ENCODE measurements at places on chromosomes 3 and 15.

DNA sequence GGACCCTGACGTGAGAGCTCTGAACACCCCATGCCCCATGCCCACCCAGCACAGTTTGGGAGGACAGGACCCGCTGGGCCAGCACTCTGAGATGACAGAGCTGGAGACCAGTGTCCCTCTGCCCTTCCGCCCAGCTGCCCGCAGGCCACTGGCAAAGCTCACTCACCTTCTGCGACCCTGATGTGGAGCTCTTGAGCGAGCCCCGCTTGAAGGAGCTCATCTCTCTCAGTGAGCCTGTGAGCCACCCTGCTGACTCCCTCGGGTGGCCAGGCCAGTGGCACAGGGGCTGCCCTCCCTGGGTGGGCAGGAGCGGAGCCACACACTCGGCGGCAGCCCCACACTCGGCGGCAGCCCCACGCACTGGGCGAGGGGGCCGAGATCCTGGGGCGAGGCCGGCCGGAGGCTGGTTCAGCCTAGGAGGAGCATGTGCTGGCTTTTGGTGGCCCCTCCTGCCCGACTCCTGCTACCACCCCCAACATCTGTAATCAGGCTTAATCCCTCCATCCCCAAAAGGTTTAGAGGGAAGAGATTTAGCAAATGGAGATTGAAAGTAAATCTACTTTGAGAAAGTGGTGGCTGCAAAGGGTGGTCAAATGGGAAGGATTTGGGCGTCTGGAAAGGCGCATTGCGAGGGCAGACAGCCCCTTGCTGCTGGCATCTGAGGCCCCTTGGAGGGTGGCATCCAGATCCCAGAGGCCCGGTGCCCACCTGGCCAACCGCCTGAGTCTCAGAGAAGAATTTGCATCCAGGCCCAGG, 59.4 kb upstream of the TRPM1 start:
- no peak for DNase-seq

DNA sequence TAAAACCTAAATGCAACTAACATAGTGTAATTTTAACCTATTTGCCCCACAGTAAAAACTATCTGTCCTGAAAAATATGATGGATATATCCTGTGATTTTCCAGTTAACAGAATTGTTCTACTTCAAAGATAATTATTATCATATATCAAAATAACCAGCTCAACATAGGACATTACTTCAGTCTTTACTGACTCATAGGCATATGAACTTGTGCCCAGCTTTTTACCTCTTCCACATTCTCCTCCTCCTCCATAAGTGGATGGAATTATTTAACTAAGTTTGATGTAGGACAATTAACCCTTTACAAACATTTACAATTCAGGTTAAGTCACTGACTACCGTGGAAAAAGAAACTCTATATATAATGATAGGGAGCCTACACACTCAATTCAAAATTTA, 22.9 kb upstream of the USF3 start:
- DNase-seq: no peak

GRCh38 chr3:173785004-173785403, 387.5 kb downstream of the NLGN1 start:
- DNase-seq: no peak

GRCh38 chr3:10090179-10090578, 17.9 kb downstream of the FANCD2OS start:
- DNase-seq: no peak

GRCh38 chr3:4580346-4581123, 87.4 kb downstream of the ITPR1 start:
- no peak for DNase-seq

GRCh38 chr15:37586011-37586583, 348.3 kb upstream of the TMCO5A start:
- no peak for DNase-seq

DNA sequence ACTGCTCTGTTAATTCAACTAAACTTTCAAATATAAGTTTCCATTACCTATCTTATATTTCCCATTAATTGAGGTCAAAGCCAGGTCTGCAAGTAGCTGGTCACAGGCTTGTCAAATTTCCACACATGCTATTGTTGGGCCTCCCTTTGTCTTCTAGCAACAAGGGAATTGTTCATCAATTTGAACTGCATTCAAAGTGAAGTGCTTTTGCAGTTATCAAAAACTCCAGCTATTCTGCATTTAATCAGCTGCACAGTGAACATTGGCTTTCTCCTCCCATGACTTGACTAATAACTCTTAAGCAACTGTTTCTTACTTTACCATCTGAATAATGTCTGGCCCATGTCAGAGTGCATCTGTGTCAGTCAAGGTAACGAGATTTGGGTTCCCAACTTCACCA, 198.4 kb downstream of the KCNH8 start:
- no peak for DNase-seq

DNA sequence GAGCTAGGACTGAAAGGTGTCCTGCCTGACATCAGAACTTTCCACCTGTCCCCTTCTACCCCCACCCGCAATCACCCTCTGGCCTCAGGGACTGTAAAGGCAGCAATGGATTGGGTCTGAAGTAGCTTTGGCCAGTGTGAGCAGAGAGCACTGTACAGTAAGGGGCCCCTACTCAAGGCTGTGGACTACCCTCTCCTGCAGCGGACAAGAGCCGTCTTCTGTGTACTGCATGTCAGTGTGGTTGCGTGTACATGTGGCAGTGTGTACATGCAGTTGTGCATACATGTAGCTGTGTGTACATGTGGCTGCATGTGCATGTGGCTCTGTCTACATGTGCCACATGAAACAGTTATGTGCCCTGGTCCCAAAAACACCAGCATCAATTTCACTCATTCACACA, 205.9 kb upstream of the LINGO1 start:
- DNase-seq: no peak

DNA sequence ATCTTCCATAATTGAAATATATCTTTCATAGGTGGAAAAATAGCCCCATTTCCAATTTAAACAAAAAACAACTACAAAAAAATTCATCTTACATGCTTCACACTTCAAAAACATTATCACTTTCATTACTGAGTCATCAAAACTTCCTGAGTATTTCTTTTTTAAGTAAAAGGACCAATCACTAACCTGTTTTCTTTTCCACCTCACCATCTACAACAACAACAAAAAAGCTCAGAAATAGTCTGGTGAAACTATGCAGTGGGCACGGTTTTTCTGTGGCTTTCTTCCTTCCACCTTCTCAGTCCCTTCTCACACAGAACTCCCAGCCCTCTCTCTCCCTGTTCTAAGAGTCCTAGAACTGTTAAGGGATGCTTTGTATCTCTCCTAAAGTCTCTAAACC, 20.3 kb upstream of the TNIK start:
- DNase-seq: no peak

- no peak for DNase-seq
Observed at GRCh38 chr3:76643623-76644304, 396.1 kb upstream of the ROBO2 start.

DNA sequence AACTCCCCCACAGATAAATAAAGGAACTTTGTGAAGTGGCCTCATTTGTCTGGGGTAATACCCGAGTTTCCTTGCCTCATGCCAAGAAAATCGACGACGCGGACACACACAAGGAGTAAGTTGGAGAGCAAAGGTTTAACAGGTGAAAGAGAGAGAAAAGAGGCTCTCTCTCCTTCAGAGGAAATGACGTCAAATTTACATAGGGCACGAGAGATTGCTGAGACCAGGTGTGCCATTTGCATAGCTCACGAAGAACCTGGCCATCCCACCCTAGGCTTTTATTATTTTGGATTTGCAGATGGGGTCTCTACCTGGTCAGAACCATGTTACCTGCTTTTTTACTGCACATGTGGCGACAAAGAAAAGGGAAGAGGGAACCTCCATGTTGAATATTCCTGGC, 49.3 kb upstream of the IGF2BP2 start:
- DNase-seq: no peak

DNA sequence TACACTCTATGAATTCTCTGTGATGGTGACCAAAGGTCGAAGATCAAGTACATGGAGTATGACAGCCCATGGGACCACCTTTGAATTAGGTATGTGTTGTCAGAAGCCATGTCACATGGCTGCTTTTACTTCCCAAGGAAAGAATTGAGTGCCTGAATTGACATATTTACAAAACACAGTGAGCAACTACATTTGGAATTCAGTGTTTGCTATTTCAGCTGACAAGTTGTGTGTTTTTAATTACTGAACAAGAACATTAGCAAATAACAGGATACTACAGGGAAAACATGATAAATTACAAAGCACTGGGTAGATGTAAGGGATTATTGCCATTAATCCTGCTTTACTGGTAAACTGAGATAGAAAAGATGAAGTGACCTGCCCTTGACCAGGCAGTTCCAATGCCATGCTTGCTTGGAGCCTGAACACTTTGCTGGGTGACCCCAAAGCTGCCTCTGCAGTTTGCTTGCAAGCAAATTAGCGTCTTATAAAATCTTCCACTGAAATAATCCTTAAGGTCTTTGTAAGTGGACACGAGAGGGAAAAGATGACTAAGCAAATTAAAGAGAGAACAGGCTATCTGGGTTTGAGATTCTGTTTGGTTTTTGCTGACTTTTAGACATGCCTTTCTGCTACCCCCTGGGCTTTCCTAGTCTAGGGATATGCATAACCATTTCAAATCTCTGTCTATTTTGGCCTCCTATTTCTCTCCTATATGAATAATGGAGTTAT, 98.2 kb downstream of the HCN4 start:
- no peak for DNase-seq

GRCh38 chr15:49715211-49715610, 94.4 kb downstream of the DTWD1 start:
- no peak for DNase-seq

DNA sequence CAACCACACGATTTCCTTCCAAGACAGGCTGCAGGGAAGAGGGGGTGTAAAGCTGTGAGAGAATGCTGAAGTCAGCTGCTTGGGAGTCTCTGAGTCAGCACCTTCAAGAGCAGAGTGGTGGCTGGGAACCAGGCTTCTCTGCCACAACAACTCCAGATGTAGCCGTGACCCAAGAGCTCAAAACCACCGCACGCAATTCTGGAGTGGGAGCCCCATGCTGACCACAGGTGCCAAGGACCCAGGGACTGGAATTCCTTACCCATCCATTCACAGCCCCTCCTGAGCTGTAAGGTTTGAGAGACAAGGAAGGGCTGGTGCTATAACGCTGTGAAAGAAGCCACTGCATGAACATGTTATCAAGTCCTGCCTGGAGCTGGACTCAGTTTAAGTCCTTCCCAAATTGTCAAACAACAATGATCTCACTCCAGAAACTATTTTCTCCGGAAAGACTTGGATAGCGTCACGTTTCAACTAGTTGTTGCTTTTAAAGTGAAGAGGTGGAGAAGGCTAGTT, 61.4 kb downstream of the UMPS start:
- no peak for DNase-seq

- no peak for DNase-seq
Observed at GRCh38 chr3:107221856-107222255, 155.4 kb upstream of the CCDC54 start.

GRCh38 chr3:174857301-174857700, 1.8 kb upstream of the NAALADL2 start:
- no peak for DNase-seq

GRCh38 chr3:5036858-5037257, 57.6 kb downstream of the BHLHE40 start:
- no peak for DNase-seq

GRCh38 chr3:124763644-124764358, 33.5 kb downstream of the UMPS start:
- no peak for DNase-seq

- no peak for DNase-seq
Observed at GRCh38 chr15:85149465-85150129, 167.9 kb downstream of the PDE8A start.

- DNase-seq: no peak
Observed at GRCh38 chr3:115689928-115690327, 66.6 kb downstream of the GAP43 start.

DNA sequence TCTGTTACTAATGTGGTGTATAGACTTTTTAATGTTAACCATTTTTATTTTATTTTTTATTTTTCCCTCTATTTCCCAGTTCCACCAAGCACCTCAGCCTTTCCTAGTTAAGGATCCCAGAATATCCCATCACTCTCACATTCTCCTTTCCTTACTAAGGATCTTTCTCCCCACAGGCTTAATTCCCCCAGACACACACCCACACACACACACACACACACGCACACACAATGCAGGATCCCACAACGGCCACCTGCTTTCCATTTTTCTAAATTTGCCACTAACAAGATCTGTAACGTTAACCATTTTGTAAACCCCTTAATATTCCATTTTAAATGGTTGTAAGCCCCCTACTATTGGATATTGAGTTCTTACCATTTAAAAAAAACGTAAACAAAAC, 404.1 kb downstream of the ZIC1 start:
- DNase-seq: no peak

DNA sequence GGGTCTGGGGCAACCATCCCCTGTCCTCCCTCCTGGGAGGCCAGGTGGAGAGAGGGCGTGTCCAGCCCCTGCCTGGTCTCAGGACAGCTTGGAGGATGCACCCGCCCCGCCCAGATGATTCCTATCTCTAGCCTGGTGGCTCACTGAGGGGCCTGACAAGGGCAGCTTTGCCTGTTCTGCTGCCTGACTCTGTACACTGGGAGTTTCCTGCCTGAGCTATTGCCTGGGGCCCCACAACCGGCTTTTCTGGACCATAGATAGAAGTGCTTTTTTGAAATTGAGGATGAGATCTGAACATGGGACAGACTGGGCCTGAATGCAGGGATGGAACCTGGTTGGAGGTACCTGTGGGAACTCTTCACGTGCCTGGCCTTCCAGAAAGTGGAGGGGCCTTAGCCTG, 751 bp upstream of the PLA2G4E start:
- no peak for DNase-seq

GRCh38 chr15:34722439-34722836, 32.4 kb downstream of the GJD2 start:
- DNase-seq: no peak

GRCh38 chr3:62329971-62330370, 43.4 kb downstream of the FEZF2 start:
- DNase-seq: no peak

GRCh38 chr3:112761062-112761638, 85.5 kb downstream of the CD200R1L start:
- no peak for DNase-seq

DNA sequence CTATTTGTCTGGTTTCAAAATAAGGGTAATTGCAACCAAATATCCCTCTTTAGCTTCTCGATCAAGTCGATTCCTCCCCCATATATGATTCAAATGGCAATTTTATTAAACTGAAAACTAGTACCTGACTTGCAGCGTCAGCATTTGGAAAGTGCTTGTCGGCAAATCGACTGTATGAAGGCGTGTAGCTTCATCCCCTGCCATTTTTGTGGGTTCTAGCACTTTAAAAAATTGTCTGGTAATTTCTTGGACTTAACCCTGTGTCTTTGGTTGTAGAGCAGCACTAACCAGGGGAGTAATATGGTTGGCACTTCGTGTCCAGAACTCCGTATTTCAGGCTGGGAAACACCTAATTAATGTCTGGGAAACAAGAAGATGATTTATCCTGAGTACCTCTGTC, 573 bp downstream of the MME start:
- DNase-seq: no peak

DNA sequence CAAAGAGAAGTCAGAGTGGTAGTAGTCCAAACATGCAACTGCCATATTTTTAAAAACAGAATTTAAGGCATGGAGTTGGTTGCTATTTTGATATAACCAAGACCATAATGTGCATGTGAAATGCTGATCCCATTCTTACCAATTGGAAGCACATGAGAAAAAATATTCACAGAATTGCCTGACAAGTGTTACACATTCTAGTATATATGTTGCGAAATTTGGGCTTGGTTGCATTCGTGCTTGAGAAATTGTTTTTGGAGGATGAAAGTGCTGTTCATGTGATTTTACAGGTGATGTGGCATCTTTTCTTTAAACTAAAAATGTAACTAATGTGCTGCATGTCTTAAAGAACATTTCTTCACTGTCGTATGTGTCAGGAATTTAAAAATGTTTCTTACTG, 199.7 kb downstream of the CHL1 start:
- DNase-seq: no peak

- no peak for DNase-seq
Observed at GRCh38 chr15:36090286-36090946, 489.0 kb upstream of the CDIN1 start.

Measured in hypothalamus (tissue), 51 donors.